ENCODE measurements at places on chromosomes 13 and 19.

DNA sequence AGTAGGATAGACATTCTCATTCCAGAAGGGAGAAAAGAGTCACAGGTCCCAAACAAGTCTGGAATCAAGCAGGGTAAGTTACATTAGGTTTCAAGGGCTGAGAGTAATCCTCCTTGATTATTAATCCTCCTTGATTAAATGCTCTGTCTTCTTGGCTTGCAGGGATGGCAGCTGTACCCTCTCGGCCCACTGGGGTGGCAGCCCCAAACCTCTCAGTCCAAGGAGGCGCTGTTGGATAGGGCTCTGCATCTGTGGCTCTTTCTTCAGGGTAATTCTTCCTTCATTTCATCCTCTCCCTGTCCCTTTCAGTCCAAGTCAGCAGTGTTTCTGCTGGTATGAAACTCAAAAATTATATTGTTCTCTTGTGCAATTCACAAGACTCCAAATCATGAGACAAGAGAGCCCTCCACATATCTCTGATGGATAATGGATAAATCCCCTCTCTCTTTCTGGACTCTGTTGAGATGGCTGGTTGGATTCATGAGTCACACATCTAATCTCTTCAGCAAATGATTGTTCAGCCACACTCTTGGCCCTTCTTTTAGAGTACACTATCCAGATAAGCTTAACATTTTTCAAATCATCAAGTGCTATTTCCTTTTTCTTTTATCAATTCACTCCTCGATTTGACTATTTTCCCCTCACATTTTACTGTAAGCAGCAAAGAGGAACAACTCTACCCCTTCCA lies 323.7 kb upstream of the HTR2A start:
- no peak for DNase-seq

DNA sequence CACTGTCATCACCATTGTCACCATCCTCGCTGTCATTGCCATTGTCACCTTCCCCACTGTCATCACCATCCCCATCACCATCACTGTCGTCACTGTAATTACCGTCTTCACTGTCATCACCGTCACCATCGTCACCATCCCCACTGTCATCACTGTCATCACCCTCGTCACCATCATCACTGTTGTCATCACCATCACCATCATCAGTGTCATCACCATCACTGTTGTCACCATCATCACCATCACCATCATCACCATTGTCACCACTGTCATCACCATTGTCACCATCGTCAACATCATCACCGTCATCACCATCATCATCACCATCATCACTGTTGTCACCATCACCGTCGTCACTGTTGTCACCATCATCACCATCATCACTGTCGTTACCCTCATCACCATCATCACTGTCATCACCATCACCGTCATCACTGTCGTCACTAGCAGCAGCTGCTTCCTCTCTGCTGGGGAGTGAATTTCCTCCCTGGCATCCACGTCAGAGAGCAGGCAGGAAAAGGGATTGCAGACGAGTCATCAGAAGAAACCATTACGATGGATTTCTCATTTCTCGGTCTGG lies 27.3 kb downstream of the TMEM255B start:
- no peak for DNase-seq

- DNase-seq: no peak
Measured at GRCh38 chr13:45055902-45056648, 64.2 kb upstream of the GTF2F2 start.

DNA sequence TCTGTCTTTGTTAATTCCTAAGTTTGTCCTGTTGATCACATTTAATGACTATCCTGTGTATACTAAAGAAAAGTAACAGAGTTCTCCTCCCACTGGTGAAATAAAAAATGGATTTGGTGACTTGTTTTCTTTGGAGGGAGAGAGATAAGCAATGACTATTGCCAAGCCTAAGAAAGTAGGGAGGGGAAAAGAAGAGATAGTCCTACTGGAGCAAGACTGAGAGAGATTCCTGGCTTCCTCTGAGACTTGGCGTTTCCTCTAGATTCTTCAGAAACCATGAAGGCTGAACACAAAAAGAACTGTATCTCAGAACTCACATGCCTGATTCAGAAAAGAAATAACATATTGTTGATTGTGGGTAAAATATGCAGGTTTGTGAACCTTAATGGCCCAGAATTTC lies 406.5 kb downstream of the FOXO1 start:
- no peak for DNase-seq

GRCh38 chr19:13790354-13790753 lies 4.9 kb upstream of the ZSWIM4 start:
- DNase-seq: no peak

DNA sequence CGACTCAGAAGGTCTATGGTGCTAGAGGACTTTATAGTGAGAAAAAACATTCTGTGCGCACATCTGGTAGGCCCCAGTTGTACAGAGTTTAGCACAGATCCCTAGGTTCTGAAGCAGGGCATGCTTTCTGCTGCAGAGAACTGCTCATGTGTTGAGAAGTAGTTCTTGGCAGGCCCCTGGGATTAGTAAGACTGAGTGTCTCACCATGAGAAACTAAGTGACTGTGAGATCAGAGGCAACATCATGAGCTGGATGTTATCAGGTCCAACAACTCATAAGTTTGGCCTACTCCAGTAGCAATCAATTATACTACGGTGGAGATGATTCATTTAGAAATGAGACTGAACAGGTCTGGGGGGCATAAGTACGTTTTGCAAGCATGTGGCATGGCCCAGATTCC lies 507.4 kb upstream of the KLF12 start:
- DNase-seq: no peak

- no peak for DNase-seq
Measured at GRCh38 chr13:112487127-112487517, 100.8 kb downstream of the TUBGCP3 start.

GRCh38 chr13:92963029-92963428 lies 263.6 kb upstream of the GPC6 start:
- no peak for DNase-seq

DNA sequence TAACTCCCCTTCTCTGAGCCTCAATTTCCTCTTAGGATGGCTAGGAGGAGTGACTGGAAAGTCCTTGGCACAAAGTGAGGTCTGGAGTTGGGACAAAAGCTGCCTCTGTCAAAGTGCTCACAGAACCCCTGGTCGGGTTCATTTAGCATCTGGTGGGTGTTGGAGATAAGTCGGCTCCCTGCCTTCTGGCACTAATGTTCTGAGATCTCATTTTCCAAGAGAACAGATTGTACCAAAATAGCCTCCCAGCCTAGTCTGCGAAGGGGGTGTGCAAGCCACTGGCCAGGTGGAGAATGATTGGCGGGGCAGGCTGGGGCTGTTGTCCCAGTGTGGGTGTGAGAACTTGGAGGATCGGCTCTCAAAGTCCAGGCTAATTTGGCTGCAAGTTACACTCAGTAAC lies 20.7 kb upstream of the NWD1 start:
- no peak for DNase-seq

- DNase-seq: no peak
Measured at GRCh38 chr19:46603752-46604231, 2.7 kb downstream of the CALM3 start.

DNA sequence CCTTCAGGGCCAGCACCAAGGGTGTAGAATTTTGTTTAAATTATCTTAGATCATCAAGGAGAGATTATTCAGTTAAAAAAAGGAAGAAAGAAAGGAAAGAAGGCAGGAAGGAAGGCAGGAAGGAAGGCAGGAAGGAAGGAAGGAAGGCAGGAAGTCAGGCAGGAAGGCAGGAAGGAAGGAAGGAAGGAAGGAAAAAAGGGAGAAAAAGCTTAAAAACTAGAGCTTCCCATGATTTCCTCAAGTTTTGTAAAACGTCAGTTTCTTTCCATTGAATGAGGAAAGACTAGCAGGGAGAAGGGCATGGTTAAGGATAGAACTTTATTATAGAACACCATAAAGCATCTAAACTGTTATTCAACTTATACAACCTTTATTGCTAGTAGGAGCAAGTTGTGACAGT lies 2672.0 kb upstream of the PCDH20 start:
- DNase-seq: no peak

GRCh38 chr19:40815223-40815622 lies 16.2 kb downstream of the EGLN2 start:
- no peak for DNase-seq

- DNase-seq: no peak
Measured at GRCh38 chr13:49062297-49062896, 86.7 kb downstream of the FNDC3A start.

DNA sequence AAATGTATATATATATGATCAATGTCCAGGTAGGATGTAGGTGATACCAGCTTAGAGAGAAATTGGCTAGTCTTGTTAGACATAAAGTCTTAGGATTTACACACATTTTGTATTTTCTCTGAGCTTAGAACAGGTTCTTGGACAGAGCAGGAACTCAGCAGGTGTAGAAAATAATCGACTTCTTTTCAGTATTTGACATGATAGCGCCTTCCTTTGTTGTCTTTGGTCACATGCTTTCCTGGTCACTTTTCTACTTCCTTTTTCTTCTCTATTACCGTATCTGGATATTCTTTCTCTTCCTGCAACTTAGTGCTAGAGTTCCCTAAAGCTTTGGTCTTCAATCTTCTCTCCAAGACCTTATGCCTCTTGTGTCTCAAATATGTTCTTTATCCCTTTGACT lies 107.4 kb downstream of the LRCH1 start:
- DNase-seq: no peak

DNA sequence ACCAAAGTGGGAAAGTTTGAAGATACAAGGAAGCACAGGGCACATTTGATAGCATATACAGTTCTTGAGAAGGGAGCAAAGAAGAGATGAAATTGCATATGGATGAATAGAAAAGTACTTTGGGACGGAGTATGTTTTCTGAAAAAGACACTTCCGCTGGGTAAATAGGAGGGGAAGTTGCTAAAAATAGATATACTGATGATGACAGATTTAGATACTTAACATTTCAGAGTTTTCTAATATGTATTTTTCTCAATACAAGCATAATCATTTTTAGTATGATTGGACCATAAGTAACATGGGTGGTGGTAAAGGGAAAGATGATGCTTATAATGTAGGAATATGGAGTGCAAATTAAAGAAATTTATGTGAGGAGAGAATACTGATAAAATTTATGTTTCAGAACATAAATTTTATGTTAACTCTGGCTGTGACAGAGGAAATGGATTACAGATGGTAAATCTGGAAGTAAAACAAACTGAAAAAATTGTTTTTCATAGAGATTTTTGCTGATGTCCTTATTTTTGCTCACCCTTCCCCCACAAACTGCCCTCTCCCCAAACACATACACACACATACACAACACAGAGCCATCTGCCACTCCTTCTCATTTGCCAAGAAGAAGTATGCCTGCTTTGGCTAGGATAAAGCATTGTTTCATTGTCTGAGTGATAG lies 583.9 kb upstream of the MIR17HG start:
- DNase-seq: no peak

DNA sequence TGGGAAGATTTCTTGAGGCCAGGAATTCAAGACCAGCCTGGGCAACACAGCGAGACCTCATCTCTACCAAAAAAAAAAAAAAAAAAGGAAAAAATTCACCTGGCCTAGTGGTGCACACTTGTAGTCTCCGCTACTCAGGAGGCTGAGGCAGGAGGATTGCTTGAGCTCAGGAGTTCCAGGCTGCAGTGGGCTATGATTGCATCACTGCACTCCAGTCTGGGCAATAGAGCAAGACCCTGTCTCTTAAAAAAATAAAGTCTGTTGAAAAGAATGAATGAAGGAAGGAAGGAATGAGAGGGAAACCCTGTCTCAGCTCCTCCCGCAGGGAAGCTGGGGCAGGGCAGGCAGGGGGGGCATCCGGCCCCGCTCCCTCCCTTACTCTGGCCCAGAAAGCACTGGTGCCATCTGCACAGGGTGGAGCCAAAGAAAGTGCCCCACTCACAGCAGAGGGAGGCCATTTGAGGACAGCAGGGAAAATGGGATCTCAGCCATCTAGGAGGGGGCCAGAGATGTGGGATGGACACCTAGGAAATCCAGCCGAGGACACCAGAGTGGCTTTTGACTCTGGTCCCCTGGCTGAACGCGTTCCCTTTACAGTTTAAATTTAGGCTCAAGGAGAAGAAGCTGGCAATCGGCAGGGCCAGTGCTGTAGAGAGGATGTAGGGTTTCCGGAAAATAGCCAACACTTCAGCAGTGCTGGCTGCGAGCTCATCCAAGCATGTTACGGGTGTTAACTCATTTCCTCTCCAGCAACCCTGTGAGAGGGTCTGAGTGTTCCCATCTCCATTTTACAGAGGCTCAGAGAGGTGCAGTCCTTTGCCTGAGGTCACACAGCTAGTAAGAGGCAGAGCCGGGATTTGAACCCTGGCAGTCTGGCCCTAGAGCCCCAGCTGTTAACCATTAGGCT lies 3.6 kb upstream of the HPN start:
- DNase-seq: no peak

- no peak for DNase-seq
Measured at GRCh38 chr13:112467236-112467635, 91.1 kb downstream of the SPACA7 start.

GRCh38 chr13:30204564-30204963 lies 102.8 kb downstream of the KATNAL1 start:
- no peak for DNase-seq

GRCh38 chr13:24652359-24652758 lies 27.8 kb upstream of the ATP12A start:
- DNase-seq: no peak

DNA sequence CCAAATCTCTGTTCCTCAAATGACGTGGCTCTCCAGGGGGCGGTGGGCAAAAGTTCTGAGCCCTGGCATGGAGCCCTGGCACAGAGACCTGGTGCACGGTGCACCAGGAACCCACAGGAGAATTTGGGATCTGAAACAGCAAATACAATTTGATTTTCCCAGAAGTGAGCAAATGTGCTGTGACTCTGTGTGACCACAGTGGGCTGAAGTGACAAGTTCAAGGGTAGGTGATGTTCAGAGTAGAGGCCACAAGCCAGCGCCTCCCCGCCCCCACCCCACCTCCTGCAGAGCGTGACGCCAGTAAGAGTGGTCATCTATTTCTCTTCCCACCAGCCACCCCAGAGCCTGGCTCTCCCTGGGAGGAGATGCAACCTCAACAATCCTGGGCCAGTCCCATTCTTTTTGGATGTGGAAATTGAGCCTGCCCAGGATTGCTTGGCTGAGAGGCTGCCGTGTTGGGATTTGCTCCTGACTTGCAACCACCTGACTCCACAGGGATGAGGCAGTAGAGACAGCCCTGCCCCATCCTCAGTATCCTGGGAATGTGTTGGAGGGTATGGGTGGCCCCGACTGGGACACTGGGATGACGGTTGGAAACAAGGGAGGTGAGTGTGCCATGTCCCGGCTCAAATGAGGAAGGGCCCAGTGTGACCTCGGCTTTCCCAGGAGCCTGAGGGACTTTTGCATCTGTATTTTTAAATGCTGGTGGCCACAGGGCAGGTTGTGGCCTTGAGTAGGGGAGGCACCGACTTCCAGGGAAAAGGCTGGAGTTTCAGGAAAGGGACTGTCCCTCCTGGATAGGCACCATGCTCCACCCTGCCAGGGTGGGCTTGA lies 11.1 kb upstream of the BCL3 start:
- no peak for DNase-seq

All from stimulated activated CD4-positive, alpha-beta T cell treated with anti-CD3 and anti-CD28 coated beads, Interleukin-4, amount 100 ng/mL, for 1 hour (primary cell).